Tibial artery (tissue), 4 donors: ENCODE measurements at places on chromosomes 3 and 15.

DNA sequence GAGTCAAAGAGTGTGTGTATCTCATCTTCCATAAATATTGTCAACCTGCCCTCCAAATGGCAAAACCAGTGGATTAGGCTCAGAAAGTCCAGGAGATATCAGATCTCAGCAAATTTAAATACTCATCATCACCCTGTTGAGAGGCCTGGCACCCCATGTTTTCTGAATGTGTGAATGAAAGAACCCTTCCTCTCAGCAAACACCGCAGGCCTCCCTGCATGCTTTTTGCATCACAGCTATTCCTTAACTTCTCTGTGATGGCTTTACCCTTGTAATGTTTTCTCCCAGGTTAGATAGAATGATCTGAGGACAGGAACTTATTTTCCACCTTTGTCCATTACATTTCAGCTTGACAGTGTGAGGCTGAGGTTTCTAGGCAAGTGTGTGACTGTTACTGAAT lies 43.6 kb upstream of the NMNAT3 start:
- no peak overlapping the region for H3K4me3 ChIP-seq
- no peaks in the 10 kb centered on the region for H3K4me1 ChIP-seq
- no peaks in the 10 kb centered on the region for H3K27me3 ChIP-seq
- no peak for DNase-seq

- H3K36me3 ChIP-seq = no peaks in the 10 kb centered on the region
- H3K4me3 ChIP-seq = no peak overlapping the region
- no peak for DNase-seq
- H3K27ac ChIP-seq = no peak overlapping the region
- peaks cover 11% of the 10 kb centered on the region for H3K27me3 ChIP-seq
Measured at GRCh38 chr15:59994888-59995557, 9.1 kb upstream of the FOXB1 start.

GRCh38 chr15:41801850-41802455 lies 25.9 kb upstream of the JMJD7 start:
- H3K36me3 ChIP-seq = peaks cover 27% of the 10 kb centered on the region
- no peak for DNase-seq
- no peaks in the 10 kb centered on the region for H3K27me3 ChIP-seq
- H3K4me3 ChIP-seq = no peak overlapping the region

DNA sequence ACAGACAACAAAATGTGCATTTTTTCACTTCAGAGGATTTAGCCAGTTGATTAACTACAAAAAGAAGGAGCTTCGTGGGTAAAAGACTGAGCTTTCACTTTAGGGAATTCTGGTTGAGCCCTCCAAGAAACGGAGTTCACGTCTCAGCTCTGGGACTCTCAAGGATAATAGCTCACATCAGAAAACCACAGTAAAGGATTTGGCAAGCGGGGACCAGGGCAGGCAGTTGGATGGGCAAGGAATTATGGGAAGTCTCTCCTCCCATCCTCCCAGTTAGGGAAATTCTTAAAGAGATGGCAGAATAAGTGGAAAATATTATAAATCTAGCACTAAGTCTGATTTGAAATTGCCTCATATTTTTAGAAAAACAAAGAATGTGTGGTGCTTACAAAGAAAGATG lies 188.3 kb upstream of the EOMES start:
- no peaks in the 10 kb centered on the region for H3K4me1 ChIP-seq
- no peak overlapping the region for H3K4me3 ChIP-seq
- peak; percentile 22 for DNase-seq
- no peaks in the 10 kb centered on the region for H3K27me3 ChIP-seq

DNA sequence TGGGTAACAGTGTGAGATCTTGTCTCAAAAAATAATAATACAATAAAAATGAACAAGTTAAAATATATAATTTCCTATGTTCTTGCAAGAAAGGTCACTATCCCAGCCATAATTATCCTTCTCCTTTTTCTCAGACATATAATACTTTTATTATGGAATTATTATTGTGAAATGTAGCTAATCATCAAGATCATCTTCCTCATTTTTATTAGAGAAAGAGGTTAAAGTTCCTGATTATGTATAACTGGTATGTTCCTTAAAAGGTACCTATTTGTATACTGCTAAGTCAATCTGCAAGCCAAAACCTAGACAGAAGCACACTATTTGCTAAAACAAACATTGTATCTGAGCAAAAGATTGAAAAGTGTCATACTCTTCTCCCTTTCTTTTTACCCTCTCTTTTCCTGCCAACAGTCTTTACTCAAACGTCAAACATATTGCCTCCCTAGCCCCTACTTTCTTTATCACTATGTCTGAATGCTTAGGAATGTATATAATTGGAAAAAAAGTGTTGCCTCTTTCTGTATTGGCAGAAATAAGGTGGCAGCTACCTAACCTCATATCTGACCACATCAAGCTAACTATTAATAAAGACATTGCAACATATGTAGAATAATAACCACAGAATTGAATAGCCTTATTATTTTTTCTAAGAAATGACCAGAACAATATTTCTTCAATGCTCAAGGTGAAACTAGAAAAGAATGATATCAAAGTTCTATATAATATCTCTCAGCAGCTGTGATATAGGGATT lies 18.5 kb downstream of the SEC11A start:
- no peaks in the 10 kb centered on the region for H3K4me1 ChIP-seq
- H3K4me3 ChIP-seq = no peak overlapping the region
- H3K27me3 ChIP-seq = no peaks in the 10 kb centered on the region
- H3K36me3 ChIP-seq = no peaks in the 10 kb centered on the region

DNA sequence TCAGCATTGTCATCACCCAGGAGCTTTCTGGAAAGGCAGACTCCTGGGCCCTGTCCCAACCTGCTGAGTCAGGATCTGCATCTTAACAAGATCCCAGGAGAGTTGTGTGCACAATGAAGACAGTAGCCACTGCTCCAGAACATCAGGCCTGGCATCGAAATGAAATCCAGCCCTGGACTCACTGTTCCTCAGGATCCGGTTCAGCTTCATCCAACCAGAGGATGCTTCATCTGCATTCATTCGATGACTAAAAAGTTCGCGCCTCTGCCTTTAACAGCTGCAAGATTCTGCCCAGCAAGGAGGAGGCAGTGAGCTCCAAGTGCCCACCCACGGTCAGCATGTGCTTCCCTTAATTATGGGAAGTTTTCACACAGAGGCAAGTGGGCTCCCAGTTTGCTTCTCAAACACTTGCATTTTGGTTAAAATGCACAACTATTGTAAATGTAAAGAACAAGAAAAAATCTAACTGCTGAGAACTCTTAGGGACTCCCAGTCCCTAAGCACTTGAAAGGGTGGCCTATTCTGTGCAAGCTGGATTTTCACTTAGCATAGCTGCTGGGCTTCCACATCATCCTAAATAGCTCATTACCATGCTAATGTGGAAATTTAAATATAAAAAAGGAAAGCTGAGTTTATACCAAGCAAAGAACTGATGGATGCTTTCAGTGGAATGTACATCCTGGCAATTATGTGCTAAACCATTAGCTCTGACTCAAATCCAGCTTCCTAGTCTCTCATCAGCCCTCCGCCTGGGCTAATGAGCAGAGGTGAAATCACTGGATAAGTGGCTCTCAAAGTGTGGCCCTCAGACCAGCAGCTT lies 25.5 kb upstream of the ESYT3 start:
- no peak for DNase-seq
- no peaks in the 10 kb centered on the region for H3K27me3 ChIP-seq
- H3K27ac ChIP-seq = no peak overlapping the region
- H3K4me3 ChIP-seq = no peak overlapping the region

DNA sequence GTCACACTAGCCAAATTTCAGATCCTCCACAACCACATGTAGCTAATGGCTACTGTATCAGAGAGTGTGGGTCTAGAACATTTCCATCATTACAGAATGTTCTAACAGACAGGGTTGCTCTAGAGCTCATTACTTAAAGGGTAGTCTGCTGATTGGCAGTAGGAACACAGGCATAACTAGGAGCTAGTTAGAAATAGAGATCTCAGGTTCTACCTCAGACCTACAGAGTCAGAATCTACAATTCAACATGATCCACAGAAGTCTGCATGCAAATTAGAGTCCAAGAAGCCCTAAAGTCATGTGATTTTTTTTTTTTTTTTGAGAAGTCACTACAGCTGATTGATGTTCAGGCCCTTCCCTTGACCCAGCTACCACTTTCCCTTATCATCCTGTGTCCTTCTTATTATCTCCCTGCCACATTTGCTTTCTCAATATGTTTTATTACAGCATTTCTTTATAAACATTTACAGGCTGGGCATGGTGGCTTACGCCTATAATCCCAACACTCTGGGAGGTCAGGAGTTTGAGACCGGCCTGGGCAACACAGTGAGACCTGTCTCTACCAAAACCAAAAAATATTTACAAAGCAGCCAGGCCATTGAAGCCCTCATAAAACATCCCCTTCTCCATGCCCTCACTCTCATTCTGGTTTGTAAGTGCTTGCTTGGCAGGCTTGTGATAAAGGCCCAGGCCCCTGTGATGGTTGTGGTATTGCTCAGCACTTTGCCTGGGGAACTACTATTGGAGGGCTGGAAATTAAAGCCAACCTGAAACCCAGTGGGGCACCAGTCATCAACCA lies 3.8 kb upstream of the ABHD5 start:
- no peaks in the 10 kb centered on the region for H3K36me3 ChIP-seq
- no peak overlapping the region for H3K4me3 ChIP-seq
- no peaks in the 10 kb centered on the region for H3K4me1 ChIP-seq

GRCh38 chr15:31301673-31301990 lies 25.0 kb upstream of the KLF13 start:
- no peaks in the 10 kb centered on the region for H3K36me3 ChIP-seq
- no peak overlapping the region for H3K4me3 ChIP-seq
- H3K4me1 ChIP-seq = no peaks in the 10 kb centered on the region
- no peaks in the 10 kb centered on the region for H3K27me3 ChIP-seq
- H3K27ac ChIP-seq = no peak overlapping the region

DNA sequence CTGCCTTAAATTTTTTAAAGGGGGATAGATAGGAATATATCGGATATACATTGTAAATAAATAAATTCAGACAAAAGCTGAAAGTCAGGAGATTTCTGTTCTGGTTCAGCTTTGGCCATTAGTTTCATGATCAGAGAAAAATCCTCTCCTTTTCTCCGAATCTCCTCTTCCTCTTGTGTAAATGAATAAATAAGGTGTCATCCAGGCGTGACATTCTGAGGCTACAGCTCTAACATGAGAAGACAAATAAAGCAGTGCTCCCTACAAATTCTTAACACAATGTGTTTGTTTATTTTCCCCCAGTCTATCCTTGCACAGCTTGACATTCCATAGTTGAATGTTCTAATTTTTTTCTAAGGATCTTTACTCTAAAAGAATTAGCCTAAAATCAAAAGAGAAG lies 9.4 kb upstream of the MB21D2 start:
- no peak overlapping the region for H3K27ac ChIP-seq
- H3K27me3 ChIP-seq = no peaks in the 10 kb centered on the region
- no peak for DNase-seq
- no peak overlapping the region for H3K4me3 ChIP-seq

DNA sequence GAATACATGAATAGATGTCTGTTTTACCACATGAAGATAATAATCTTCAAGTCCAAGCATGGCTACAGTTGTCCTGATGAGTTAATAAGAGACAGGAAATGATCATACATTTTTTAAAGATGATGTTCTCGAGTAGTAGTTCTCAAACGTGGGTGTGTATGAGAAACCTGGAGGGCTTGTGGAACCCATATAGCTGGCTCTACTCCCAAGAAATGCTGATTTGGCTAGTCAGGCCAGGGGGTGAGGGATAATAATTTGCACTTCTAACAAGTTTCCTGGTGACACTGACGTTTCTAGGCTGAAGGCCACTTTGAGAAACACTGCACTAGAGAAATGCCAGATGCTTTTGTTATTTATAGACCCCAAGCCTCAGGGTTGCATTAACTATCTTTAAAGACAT lies 37.0 kb downstream of the ROPN1B start:
- no peaks in the 10 kb centered on the region for H3K4me1 ChIP-seq
- no peaks in the 10 kb centered on the region for H3K27me3 ChIP-seq
- peaks cover 44% of the 10 kb centered on the region for H3K36me3 ChIP-seq
- H3K27ac ChIP-seq = no peak overlapping the region
- H3K4me3 ChIP-seq = no peak overlapping the region
- no peak for DNase-seq

GRCh38 chr3:133890972-133891644 lies 4.6 kb downstream of the RAB6B start:
- H3K36me3 ChIP-seq = no peaks in the 10 kb centered on the region
- DNase-seq = no peak
- no peaks in the 10 kb centered on the region for H3K27me3 ChIP-seq
- no peak overlapping the region for H3K4me3 ChIP-seq
- no peak overlapping the region for H3K27ac ChIP-seq
